ENCODE measurements at places on chromosomes 6 and 20. TPM values are rescaled to one million over a fixed set of nuclear protein-coding genes. Genes with fewer than 3 reads are reported as not detected.

Gene GABRR1
- total RNA-seq = not detected

Gene GNAS-AS1
- total RNA-seq = not detected

Gene DEFB132
- total RNA-seq = not detected

Gene AKAP12
- total RNA-seq = 14.9 TPM

- peak; percentile 33 for DNase-seq
These were observed 33.4 kb upstream of the SLC22A1 start for GRCh38 chr6:160088069-160088783.

- peak; percentile 39 for DNase-seq
These were observed 420.1 kb downstream of the PREX1 start for GRCh38 chr20:48407710-48408109.

DNA sequence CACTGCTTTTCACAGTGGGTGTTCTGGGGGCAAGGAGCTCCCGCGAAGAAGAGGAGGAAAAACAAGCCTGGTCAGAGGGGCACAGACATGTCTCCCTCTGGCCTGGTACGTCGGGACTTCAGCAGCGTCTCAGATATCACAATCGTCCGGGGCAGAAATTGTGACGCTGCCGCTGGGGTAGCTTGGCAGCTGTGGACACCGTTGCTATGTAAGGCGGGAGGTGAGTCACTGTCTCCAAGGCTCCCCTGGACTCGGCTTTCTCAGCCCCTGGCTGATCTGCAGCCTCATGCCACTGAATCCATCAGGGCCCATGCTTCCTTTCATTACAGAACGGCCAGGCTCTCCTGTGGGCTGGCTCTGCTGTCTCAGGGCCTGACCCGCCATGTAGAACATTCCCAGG is 98.7 kb downstream of the SULF2 start:
- no peak for DNase-seq

- DNase-seq = no peak
These were observed 24.6 kb downstream of the DAAM2 start for GRCh38 chr6:39816747-39817146.

Measured in HepG2 (cell line).